ENCODE measurements at places on chromosomes 1 and 21. TPM values are rescaled to one million over a fixed set of nuclear protein-coding genes. Genes with fewer than 3 reads are reported as not detected.
A peak's percentile ranks its signal among the peaks of the same experiment; 100 is the strongest.

- no peaks in the 10 kb centered on the region for H3K27me3 ChIP-seq
- no peaks in the 10 kb centered on the region for H3K36me3 ChIP-seq
- no peak for DNase-seq
- H3K27ac ChIP-seq = no peak overlapping the region
- no peak overlapping the region for H3K4me3 ChIP-seq
- no peaks in the 10 kb centered on the region for H3K4me1 ChIP-seq
Observed at GRCh38 chr1:53137729-53138128, 4.7 kb downstream of the SLC1A7 start.

GRCh38 chr1:53550201-53550741, 91.1 kb downstream of the DMRTB1 start:
- no peak overlapping the region for H3K27ac ChIP-seq
- H3K27me3 ChIP-seq = peaks cover 27% of the 10 kb centered on the region
- no peaks in the 10 kb centered on the region for H3K4me1 ChIP-seq
- no peak overlapping the region for H3K4me3 ChIP-seq
- no peaks in the 10 kb centered on the region for H3K36me3 ChIP-seq

DNA sequence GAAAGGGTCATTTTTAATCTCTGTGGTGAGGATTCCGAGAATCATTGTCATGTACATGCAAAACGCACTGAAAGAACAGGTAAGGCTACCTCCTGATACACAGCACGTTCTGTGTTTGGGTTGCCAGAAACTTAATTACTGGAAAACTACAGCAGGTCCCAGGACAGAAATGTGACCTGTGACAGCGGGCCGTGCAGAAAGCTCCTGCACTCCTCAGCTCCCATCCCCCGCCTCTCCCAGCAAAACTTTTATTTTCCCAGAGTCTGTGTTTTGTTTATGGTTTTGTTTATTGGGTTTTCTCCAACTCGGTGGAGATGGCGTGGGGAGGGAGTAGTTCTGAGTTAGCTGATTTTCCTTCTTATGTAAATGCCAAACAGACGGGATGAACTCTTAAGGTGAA, 44.7 kb downstream of the SLC44A3 start:
- H3K4me3 ChIP-seq = peak overlapping the region; percentile 17
- H3K36me3 ChIP-seq = no peaks in the 10 kb centered on the region
- no peaks in the 10 kb centered on the region for H3K27me3 ChIP-seq
- H3K4me1 ChIP-seq = peaks cover 40% of the 10 kb centered on the region
- H3K27ac ChIP-seq = peak overlapping the region; percentile 55

DNA sequence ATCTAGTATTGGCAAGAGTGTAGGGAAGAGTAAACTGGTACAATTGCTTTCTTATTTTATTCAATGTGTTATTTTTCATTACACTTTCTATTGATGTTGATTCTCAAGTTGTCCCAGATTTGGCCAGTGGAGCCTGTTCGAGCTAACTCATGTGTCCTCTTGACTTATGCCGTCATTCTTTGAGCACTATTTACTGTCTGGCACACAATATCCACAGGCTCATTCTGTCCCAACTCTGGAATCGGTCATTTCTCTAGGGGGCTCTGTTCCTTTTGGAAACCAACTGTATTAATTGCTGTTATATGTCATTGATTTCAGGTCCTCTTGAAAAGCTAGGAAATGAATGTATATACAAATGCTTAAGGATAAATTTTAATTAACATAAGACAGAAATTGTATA, 22.4 kb upstream of the SFPQ start:
- no peaks in the 10 kb centered on the region for H3K27me3 ChIP-seq
- H3K27ac ChIP-seq = no peak overlapping the region
- H3K4me1 ChIP-seq = no peaks in the 10 kb centered on the region
- no peak overlapping the region for H3K4me3 ChIP-seq

DNA sequence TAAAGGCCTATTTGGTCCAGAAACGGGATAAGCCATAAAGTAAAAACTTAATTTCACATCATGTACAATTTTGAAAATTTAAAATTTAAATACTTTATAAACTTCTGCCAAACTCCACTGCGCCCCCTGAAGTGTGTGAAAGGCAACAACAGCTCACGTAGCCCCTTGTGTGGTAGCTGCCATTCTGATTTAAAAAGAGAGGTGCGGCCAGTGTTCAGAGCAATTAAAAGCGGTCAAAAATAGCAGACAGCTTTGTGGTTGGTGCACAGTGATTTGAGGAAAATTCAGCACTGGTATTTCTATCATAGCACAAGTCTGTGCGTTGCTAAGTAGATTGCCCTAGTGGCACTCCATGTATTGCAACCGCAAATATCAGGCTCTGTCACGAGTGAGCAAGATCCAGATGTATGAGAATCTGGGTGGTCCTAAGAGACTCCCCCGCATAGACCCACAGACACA, 122.5 kb downstream of the ATG4C start:
- no peak overlapping the region for H3K27ac ChIP-seq
- peak; percentile 24 for DNase-seq
- no peaks in the 10 kb centered on the region for H3K4me1 ChIP-seq
- H3K4me3 ChIP-seq = no peak overlapping the region
- no peaks in the 10 kb centered on the region for H3K36me3 ChIP-seq

GRCh38 chr1:225441314-225442122, 13.7 kb upstream of the LBR start:
- no peak overlapping the region for H3K27ac ChIP-seq
- H3K4me3 ChIP-seq = no peak overlapping the region

DNA sequence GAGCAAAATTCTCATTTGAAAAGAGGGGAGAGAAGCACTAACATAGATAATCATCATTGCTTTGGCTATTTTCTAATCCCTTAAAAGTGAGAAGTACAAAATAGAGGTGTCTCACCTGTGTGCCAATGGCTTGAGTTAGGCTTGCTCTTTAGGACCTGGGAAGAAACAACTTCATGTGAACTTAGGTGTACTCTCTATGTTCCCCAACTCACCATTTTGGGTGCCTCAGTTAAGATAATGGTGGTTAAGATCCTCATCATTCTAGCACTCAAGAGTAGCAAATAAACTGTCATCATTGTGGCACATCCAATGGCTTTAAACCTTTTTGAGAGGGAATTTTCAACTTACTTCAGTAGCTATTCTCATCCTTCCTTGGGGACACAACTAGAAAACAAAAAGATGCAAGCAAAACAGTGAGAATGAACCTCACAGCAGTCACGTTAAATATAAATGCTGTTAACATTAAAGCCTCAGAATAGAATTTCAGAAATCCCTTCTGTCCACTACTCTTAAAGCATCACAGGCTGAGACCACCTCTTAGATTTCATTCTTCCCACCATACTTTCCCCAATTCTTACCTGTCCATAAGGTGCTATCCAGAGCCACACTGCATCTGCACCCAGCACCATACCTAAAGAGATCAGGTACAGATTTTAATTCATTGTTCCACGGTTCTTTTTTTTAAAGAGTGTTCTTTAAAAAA, 1.2 kb downstream of the GAS5 start:
- peak overlapping the region; percentile 87 for H3K4me3 ChIP-seq
- no peak for DNase-seq
- H3K36me3 ChIP-seq = peaks cover 55% of the 10 kb centered on the region
- H3K27me3 ChIP-seq = no peaks in the 10 kb centered on the region
- peaks cover 25% of the 10 kb centered on the region for H3K4me1 ChIP-seq

DNA sequence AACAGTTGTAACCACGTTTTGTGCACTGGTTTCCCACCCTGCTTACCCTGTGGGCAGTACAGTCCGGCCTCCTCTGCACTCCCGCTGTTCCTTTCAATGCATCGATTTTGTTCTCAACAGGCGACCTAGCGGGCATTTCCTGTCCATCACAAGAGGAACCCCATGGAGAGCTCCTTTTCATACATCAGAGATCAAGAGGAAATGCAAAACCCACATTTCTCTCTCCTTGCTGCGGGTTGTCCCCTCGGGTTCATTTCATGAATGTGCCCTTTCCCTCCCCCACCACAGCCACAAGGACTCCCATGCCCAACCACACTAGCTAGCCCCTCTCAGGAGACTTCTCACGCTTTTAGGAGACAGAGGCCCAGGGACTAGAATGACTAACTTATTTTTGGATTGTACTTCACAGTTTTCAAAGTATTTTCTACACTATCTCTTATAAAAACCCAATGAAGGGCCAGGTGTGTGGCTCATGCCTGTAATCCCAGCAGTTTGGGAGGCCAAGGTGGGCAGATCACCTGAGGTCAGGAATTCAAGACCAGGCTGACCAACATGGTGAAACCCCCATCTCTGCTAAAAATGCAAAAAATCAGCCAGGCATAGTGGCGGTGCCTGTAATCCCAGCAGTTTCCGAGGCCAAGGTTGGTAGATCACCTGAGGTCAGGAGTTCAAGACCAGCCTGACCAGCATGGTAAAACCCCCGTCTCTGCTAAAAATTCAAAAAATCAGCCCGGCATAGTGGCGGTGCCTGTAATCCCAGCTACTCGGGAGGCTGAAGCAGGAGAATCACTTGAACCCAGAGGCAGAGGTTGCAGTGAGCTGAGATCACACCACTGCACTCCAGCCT, 18.4 kb downstream of the ATP1A4 start:
- no peak overlapping the region for H3K27ac ChIP-seq
- H3K36me3 ChIP-seq = no peaks in the 10 kb centered on the region
- no peaks in the 10 kb centered on the region for H3K27me3 ChIP-seq
- H3K4me1 ChIP-seq = peaks cover 18% of the 10 kb centered on the region
- no peak overlapping the region for H3K4me3 ChIP-seq

DNA sequence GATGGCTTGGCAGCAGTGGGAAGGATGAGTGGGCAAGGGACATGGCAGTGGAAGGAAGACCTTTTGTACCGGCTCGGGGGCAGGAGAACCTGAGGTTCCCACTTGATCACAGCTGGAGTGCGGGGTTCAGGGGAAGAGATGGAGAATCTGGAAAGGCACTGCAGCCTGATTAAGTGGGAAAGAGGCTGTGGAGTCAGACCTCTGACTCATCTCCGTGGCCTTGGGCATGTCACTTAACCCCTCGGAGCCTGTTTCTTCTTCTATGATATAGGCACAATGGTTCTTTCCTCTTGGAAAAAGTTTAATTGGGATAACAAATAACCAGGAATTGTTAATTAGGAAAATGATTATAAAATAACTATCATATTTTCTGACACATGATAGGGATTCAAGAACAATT, 13.1 kb upstream of the TMEM61 start:
- H3K4me1 ChIP-seq = peaks cover 18% of the 10 kb centered on the region
- no peaks in the 10 kb centered on the region for H3K27me3 ChIP-seq
- H3K4me3 ChIP-seq = no peak overlapping the region
- H3K36me3 ChIP-seq = no peaks in the 10 kb centered on the region

DNA sequence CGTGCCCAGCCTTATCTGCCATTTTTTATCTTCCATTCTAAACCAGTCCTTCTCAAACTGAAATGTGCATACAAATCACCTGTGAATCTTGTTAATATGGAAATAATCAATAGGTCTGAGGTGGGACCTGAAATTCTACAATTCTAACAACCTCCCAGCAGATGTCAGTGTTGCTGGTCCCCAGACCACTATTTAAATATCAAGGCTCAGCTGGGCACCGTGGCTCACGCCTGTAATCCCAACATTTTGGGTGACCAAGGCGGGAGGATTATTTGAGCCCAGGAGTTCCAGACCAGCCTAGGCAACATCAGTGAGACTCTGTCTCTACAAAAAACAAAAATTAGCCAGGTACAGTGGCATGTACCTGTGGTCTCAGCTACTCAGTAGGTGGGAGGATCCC, 4.1 kb downstream of the UQCRHL start:
- peaks cover 34% of the 10 kb centered on the region for H3K4me1 ChIP-seq
- peak; percentile 62 for DNase-seq
- H3K4me3 ChIP-seq = no peak overlapping the region
- no peaks in the 10 kb centered on the region for H3K36me3 ChIP-seq
- no peak overlapping the region for H3K27ac ChIP-seq

DNA sequence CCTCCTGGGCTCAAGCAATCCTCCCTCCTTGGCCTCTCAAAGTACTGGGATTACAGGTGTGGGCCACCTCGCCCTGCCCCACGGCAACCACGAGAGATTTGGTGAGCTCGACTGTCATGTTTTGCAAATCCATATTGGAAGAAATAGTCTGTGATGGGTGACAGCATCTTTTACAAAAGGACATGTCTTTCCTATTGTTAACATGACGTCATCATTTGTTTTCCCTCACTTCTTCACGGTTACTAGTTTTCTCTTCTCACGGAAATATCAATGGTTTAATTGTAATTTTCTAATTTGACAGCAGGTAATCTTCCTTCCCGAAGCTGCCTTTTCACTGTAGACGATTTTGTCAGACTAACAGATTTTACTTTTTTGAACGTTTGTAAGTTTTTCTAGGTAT, 110.8 kb upstream of the GREM2 start:
- no peak for DNase-seq
- no peaks in the 10 kb centered on the region for H3K36me3 ChIP-seq
- H3K27me3 ChIP-seq = no peaks in the 10 kb centered on the region

- H3K27ac ChIP-seq = no peak overlapping the region
- no peaks in the 10 kb centered on the region for H3K4me1 ChIP-seq
- H3K36me3 ChIP-seq = no peaks in the 10 kb centered on the region
- H3K27me3 ChIP-seq = no peaks in the 10 kb centered on the region
- no peak overlapping the region for H3K4me3 ChIP-seq
Observed at GRCh38 chr21:39720126-39720778, 24.7 kb upstream of the IGSF5 start.

DNA sequence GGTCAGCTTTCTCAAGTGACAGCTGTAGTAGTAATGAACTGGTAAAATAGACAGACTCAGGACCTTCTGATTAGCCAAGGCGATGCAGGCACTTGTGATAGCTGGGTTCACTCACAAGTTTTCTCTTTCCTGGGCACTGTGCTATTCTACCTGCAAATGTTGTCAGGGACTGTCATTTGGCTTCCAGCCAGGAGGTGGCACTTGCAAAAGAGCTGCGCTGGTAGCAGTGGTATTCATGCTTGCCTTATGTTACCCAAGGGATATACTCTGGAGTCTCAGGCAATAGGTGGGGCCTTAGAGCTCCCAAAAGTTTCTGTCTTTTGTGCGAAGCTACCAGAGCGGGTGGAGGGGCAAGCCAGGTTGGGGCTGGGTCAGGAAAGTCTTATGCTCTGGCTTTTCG, 23.5 kb downstream of the IFI44 start:
- DNase-seq = no peak
- H3K4me3 ChIP-seq = no peak overlapping the region
- no peaks in the 10 kb centered on the region for H3K4me1 ChIP-seq

PLEKHN1 gene
- 0.04 TPM for total RNA-seq

SPRR2A gene
- not detected for total RNA-seq

RASAL2 gene
- 8.1 TPM for total RNA-seq

DIO1 gene
- total RNA-seq = not detected

A3GALT2 gene
- not detected for total RNA-seq

PLA2G5 gene
- total RNA-seq = 0.51 TPM
